Transverse colon (tissue), 4 donors: ENCODE measurements at places on chromosomes 7 and 10. TPM values are rescaled to one million over a fixed set of nuclear protein-coding genes. Genes with fewer than 3 reads are reported as not detected.

MARCHF5 gene
- 1.8 TPM for total RNA-seq

ADAM12 gene
- not detected for total RNA-seq

SKIDA1 gene
- not detected for total RNA-seq

GHITM gene
- 178 TPM for total RNA-seq

AKR1C4 gene
- total RNA-seq, result not detected

GHRHR gene
- not detected for total RNA-seq

SFRP4 gene
- 0.64 TPM for total RNA-seq

PRF1 gene
- total RNA-seq, result 4.2 TPM

OPALIN gene
- not detected for total RNA-seq

LBX1 gene
- not detected for total RNA-seq

MMD2 gene
- total RNA-seq, result not detected

AEBP1 gene
- 151 TPM for total RNA-seq

HABP2 gene
- not detected for total RNA-seq

CPA2 gene
- total RNA-seq, result not detected

NFE2L3 gene
- total RNA-seq, result 9.4 TPM

UBE2D4 gene
- total RNA-seq, result 13.3 TPM
